ENCODE measurements at places on chromosomes 2 and 18.
A peak's percentile ranks its signal among the peaks of the same experiment; 100 is the strongest.

DNA sequence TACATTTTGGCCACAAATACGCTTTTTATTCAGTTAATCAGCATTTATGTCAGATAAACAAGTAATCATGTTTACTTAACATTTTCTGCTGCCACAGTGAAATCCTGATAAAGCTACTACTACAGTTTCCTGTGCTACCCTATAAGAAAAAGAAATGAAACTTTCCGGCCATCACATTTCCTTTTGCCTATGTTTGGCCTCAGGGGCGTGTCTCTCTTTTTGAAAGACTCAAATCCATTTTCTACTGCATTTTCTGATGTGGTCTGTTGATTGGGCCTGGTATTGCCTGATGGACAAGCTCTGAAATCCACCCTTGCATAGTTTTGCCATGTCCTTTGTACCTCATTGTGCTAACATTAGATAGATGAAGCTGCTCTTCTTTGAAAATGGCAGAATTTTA is 152.6 kb downstream of the AGPS start:
- no peak for DNase-seq

DNA sequence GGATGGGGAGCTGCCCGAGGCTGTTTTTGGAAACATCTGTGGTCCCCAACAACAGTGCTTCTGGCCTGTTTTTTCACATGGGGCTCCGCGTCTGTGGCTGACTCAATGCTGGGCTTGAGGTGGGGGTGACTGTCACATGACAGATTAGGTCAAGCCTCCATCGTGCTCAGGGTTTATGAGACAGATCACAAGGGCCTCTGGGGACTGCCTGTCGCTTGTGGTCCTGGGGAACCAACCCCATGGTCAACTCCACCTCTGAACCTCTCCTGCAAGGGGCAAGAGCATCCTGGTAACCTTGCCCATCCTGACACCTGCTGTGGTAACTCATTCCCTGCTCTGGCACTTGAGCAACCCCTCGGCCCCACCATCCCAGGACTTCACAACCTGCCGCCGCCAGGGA is 47.6 kb upstream of the SH3RF3 start:
- no peak for DNase-seq

DNA sequence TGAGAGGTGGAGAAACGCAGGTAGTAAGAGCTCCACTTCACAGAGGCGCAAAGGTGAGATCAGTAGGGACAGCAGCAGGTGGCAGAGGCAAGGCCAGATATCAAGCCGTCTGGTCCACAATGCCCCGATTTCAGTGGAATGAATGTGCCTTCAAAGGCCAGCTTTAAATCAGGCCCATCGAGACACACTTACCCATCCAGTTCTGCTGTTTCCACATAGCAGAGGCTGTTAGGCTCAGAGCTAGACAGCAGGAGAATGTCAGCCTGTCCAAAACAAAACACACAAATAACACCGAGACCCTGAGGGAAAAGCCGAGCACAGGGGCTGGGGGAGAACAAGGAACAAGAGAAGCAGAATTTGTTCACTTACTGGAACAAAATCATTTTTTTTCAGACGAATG is 75.8 kb upstream of the NARS1 start:
- DNase-seq: no peak

- DNase-seq: peak; percentile 39
These were observed 166.0 kb upstream of the VWC2L start for GRCh38 chr2:214244847-214245246.

DNA sequence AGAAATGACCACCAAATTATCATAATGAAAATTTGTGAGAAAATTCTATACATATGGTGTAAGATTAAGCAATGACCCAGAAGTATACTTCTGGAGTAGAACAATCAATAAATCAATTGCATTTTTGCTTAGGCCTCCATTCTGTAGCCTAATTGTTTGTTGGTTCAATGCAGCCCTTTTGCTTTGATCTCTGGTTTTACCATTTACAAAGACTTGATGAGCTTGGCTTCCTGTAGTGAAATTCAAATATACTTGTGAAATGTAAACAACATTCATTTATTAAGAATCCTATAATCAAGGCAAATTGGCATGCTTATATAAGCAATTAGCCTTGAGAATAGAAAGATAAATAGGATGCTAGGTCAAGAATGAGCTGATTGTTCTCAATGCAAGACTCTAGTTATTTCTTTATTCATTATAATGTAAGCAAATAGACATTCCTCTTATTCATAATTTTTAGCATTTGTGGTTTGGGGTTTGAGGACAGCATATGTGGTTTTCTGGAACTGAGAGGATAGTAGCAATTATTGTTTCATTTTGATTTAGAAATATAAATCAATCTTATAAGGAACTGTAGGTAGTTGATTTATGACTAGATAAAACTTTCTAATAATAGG is 9.7 kb downstream of the FMNL2 start:
- no peak for DNase-seq

All from ACHN (cell line).